ENCODE measurements at places on chromosomes 2 and 18.
A peak's percentile ranks its signal among the peaks of the same experiment; 100 is the strongest.

DNA sequence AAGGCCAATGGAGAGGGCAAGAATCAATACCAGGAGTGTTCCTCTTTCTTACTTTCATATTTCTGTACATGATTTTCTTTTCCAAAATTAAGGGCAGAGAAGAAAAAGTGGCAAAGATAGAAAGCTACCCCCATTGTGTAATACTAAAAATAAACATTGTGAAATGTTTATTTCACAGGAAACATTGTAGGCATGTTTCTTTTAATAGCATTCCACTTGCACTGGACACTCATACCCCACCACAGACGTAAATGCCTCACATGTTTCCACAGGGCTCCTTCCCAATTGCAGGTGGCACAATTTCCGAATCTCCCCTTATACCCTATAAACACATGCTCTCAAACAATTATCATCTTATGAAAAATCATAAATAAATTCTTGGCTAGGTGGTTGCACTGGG is 645.1 kb upstream of the SETBP1 start:
- DNase-seq, result no peak

- no peak for DNase-seq
These were observed 90.3 kb downstream of the SP3 start for GRCh38 chr2:173874894-173875237.

DNA sequence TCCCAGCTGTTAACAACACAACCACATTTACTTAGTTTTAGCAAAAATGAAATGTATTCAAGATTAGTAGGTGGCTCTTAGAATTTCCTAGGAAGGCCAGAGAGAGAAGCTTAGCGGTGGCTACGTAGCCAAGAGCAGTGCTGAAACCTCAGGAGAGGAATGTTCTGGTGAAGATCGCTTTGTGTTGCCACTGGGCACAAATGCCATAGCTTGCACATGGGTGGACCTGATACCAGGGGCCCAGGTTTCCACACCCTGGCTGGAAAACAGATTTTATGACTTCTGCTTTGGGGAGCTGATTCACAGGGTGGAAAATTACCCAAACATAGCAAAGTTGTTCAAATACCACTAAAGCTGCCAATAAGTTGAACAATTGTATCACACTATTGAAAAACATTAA is 43.4 kb downstream of the THUMPD2 start:
- no peak for DNase-seq

- DNase-seq, result peak; percentile 70
These were observed 31.3 kb upstream of the SSB start for GRCh38 chr2:169767243-169767888.

- no peak for DNase-seq
These were observed 115.8 kb upstream of the CWC22 start for GRCh38 chr2:180122874-180123273.

GRCh38 chr18:49585781-49586663 is 24.2 kb downstream of the LIPG start:
- no peak for DNase-seq

DNA sequence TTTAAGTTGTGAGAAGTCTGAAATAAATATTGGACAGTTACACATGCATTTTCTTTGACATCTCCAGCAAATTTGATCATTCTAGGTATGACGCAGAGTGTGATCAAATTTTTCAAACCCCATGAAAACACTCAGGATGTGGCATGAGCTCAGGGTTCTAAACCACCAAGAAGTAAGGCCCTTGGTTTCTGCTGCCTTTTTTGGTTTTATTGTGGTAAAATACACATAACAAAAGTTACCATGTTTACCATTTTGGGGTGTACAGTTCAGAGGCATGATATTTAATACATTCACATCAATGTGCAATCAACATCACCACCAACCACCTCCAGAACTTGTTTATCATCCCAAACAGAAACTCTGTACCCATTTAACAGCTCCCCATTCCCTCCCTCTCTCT is 64.3 kb upstream of the TTN start:
- no peak for DNase-seq

DNA sequence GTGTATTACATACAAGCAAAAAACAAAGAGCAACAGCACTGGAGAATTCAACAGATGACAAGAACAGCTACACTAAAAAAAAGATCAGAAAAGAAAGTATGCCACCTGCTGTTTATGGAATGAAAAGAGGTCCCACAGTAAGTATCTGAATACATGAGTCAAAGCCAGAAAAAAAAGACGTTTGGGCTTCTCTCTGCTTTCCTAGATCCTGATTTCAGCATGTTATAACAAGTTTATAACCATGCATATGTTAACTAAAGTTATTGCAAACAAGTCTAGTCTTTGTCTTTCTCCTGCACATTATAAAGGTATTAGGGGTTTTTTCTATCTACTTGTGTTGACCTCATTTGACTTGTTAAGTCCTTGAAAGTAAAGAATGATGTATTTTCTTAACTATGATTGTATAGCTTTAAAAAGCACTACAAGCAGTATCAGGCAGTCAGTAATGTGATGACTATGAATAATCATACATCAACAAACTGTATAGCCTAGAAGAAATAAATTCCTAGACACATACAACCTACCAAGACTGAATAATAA is 108.5 kb upstream of the COL5A2 start:
- no peak for DNase-seq

GRCh38 chr2:36449213-36449612 is 93.6 kb downstream of the CRIM1 start:
- no peak for DNase-seq

DNA sequence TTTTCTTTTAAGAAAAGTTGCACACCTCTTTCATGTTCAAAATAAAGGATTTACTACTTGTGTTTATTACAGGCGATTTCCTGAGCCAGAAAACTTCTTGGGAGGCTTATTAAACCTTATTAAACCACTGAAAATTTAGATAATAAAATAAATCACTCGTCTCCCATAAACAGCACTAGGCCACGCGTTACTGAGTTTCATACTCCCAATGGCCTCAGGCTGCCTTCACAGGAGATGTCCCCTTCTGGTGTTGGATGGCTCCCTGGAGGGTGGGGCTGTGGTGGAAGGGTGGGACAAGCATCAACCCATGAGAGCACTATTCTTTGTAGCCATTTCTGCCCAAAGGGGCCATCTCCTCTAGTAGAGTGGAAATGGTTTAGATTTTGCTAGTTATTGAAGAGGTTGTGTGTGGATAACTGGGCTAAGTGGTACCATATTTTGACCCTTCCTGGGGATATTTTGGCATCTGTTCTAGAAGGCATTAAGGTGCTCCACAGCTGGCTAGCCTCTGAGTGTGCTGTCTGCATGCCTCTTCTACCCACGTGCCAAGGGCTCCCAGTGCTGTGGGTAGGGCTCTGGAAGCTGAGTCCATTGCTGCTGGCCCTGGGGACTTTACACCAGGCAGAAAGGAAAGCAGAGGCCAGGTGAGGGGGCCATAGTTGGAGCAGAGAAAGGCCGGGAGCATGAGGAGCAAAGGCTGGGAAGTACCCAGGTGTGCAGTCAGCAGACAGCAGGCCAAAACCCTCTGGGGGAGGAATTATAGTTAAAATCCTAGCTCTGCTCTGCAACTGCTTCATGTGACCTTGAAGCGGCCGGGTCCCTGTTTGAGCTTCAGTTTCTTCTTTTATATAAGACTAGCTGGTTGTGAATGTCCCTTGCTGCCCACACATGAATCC is 121.7 kb upstream of the SMAD2 start:
- DNase-seq, result no peak

DNA sequence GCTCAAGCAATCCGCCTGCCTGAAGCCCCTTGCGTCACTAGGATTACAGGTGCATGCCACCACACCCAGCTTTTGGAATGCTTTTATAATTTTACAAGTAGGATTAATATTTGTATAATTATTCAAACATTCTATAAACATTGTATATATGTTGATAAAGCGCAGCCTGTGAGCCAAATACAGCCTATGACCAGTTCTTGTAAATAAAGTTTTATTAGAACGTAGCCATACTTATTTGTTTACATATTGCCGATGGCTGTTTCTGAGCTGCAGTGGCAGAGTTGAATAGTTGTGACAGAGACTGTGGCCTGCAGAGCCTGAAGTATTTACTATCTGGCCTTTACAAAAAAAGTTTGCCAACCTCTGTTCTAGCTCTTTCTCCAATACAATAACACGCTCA is 232.6 kb downstream of the OTX1 start:
- no peak for DNase-seq

GRCh38 chr2:67828066-67828465 is 234.7 kb downstream of the C1D start:
- no peak for DNase-seq

- peak; percentile 8 for DNase-seq
These were observed 996 bp downstream of the TGFBRAP1 start for GRCh38 chr2:105328281-105329196.

DNA sequence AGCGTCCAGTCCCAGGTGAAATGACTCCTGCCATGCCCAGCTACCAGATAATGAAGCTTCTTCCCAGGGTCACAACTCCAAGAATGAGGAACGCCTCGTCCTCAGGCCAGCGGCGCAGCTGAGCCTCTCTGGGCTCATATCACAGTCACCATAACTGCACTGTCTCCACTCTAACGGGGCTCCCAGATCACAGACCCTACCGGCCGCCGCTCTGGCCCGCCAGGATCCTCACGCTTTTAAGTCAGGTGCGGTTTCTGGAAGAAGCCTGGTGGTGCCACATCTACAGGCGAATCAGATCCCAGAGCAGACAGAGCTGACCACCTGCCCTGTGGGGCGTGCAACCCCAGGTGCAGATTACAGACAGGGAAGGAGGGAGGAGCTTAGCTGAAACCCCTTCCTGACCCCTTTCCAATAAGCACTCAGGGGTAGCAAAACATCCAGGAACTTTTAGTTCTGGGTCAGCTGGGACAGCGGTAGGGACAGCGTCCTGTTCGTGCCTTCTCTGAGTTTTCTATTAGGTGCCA is 3.7 kb upstream of the ACKR3 start:
- peak; percentile 23 for DNase-seq

DNA sequence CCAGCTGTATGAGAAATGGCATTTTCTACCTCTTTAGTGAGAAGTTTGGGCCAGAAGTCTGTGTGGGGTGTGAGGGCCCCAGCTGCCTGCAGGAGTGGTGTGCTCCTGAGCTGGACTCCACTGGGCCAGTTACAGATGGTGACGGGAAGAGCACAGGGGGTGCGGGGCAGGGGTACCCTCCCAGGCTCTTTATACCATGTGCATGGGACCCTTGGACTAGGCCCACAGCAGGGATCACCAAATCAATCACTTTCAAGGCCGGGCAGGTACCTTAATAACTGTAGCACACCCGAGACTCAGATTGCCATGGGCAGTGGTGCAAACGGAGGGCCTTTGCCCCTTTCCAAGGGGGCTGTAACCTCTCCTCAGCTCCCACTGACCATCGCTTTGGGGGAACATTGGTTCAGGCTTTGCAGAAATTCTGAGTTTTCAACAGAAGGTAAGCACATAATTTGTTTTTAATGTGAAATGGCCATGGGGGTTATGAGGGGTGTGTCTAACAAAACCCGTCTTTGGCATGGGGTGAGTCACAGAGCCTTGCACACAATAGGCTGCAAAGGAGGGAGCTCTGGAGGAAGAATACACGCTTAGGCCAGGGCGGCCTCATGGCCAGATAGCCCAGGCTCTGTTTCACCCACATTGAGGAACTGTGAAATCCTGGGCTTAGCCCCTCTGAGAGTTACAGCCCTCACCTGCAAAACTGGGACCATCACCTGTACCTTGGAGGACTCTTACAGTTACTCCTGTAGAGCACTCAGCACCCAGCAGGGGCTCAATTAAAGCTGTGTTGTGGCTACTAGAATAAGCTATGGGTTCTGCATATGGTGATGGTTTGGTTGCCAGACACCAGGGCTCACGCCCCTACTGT is 141.0 kb upstream of the BCL2L11 start:
- no peak for DNase-seq

GRCh38 chr2:185181901-185182300 is 556.7 kb upstream of the FSIP2 start:
- no peak for DNase-seq

DNA sequence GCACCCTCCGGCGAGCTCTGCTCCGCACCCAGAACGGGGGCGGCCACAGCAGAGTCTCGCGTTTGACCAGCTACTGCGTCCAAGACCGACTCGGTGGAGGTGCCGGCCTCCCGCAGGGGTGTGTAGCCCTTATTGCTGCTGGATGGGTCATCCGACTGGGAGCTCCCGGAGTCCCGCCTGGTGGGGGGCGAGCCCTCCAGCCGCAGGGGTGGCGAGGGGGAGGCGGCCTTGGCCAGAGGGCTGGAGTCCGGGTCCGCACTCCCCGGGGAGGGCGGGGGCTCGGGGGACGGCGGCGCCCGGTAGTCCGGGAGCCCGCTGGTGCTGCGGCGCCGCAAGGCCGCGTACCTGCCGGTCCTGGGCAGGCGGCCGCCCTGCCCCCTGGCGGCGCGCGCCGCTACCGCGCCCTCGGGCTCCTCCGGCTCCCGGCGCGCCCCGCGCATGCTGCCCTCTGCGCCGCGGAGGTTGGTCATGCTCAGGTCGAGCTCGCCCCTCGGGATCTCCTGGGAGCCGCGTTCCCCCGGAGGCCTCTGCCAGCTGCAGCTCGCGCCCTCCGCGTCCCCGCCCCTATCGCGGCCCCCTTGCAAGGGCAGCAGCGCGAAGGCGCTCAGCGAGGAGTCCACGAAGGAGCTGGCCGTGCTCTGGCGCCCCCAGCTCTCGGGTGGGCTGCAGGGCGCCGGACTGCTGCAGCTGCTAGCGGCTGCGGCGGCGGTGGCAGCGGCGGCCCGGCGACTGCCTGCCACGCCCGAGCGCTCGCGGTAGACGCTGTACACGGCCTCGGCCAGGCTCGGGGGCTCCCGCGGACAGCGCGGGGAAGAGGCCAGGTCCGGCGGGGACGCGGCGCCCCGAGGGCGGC is 4.8 kb downstream of the TMEM200C start:
- DNase-seq, result no peak

GRCh38 chr2:42060718-42061619 is 13.1 kb downstream of the PKDCC start:
- DNase-seq, result no peak

DNA sequence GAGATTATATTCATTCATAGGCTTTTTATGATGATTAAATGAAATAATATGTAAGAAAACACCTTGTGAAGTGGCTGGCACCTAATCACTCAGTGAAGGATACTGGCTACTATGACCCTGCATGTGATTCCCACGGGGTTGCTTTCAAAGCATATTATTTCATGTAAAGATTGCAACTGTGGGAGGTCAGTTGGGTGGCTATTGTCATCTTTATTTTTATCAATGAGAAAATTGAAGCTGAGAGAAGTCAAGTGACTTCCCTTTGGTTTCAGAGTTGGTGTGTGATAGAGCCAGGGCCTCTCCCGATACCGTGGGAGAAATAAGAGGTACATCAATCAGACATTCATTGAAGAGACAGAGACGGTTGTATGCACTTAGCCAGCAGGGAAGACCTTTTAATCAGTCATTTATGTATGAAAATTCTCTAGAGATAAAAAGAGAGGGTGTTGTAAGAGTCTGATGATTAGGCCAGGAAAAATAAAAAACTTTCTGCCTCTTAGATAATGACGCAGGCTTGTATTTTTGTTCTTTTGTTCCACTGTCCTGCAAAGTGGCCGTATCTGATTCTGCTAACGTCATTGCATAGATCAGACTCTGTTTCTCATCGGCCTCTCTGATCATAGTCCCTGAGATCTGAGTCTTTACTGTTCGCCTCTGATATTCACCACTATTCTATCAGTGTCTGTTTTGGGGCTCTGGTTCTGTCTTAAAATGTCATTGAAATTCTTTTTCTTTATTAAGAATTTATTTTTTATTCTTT is 50.5 kb downstream of the QPCT start:
- no peak for DNase-seq

- no peak for DNase-seq
These were observed 34.6 kb downstream of the ADCY3 start for GRCh38 chr2:24885221-24886125.

GRCh38 chr2:46268196-46268595 is 29.0 kb upstream of the EPAS1 start:
- DNase-seq, result no peak

GRCh38 chr2:54341656-54342055 is 85.6 kb upstream of the TSPYL6 start:
- DNase-seq, result no peak
